Lower leg skin (tissue), 4 donors: ENCODE measurements at places on chromosomes 1 and 21.
A peak's percentile ranks its signal among the peaks of the same experiment; 100 is the strongest.

- no peak for DNase-seq
These were observed 4.4 kb upstream of the GBP4 start for GRCh38 chr1:89203166-89203565.

GRCh38 chr21:45414396-45415187, 9.6 kb downstream of the COL18A1 start:
- no peak for DNase-seq

DNA sequence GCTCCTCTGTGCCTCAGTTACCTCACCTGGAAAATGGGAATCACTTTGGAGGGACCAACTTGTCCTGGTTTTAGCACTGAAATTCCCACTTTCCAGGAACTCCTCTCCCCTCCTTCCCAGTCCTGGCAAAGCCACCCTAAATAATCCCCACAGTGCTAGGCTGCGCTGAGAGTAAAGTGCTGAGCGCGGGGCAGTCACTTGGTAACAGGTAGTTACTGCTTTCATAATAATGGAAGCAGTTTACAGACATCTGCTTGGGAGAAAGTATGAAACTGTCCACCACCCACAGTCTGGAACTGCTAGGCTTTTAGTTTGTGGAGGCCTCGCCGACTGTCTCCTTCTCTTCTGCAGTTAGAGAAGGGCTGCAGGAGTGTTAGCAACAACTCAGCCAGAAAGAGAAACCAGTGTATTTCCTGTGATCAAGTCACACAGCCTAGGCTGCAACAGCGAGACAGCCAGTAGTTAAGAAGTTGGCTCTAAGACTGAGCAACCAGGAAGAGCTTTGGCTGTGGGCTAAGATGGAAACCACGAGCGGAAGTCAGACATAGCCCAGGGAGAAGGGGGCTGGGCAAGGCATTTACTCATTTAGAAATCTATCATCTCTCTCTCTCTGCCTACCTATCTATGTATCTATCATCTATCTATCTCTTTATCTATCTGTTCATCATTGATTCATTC, 30.8 kb upstream of the ABCG1 start:
- DNase-seq: peak; percentile 47

- no peak for DNase-seq
These were observed 20.0 kb downstream of the CDC73 start for GRCh38 chr1:193141804-193142203.

DNA sequence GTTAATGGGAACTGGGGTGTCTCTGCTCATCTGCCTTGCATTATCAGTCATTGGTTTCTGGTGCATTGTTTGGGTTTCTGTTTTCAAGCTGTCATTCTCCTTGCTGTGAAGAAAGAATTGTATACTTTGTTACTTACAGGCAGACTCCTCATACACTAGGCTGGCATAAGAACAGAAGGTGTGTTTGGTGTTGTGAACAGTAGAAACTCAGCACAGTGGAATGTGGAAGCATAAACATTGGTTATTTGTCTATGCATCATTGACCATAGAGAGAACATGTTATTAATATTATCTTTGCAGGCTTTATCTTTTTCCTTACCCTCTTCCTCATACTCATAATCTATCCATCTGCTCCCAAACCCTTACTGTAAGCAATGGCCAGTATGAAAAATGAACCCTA, 18.2 kb downstream of the C1orf87 start:
- DNase-seq: no peak

DNA sequence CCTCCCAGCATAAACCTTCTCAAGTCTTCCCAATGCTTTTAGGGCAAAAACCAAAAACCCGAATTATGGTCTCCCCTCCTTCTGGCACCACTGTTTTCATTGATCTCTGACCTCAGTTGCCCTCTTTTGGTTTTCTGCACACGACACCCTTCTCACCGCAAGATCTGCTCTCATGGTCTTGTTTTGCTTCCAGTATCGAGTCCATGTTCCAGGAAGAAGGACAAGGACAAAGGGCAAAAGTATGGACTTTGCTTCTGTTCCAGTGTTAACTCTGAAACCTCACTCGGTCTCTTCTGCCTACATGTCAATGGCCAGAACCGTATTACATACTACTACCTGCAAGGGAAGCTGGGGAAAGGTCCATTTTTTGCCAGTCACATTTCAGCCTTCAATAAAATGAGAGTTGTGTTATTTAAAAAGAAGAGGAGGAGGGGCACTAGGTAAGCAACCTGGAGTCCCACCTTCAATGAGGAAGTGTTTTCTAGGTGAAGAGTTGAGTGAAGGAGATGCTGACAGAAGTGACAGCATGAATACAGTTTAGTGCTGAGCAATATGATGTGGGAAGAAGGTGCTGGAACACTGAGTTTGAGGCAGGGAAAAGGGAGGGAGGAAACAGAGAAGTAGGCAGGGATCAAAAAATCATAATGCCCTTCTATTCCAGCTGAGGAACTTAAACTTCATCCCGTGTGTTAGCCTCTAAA, 183.4 kb downstream of the FGGY start:
- no peak for DNase-seq

DNA sequence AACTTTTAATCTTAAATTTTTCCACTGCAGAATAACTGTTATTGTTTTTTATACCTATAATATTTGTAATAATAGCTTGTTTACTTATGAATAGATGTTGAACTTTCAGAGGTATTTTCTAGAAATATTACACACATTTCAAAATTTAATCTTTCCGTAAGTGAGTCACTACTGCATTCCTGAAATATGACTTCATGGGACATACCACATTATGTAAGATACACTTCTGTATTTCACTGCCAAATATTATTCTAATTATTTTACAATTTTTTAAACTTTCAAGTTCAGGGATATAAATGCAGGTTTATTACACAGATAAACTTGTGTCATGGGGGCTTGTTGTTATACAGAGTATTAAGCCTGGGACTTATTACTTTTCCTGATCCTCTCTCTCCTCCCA, 2220.5 kb downstream of the NCAM2 start:
- no peak for DNase-seq

DNA sequence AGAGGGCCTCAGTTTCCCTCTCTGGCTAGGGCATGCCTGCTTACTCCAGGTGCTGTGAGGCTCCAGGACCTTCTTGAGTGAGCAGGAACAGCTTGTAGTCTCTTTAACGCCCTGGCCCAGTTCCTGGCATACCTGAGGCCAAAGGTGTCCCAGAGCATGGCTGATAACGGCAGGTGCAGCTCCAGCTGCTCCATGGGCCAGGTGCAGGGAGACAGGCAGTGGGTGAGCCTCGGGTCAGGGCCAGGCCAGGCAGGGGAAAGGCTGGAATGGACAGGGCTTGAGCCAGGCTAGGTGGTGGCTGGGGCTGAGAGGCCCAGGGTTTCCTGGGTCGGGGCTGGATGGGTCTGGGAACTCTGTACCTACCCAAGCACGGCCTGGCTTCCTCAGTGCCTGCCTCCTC, 18.3 kb downstream of the EDN2 start:
- no peak for DNase-seq

- DNase-seq: no peak
These were observed 15.5 kb upstream of the SERINC2 start for GRCh38 chr1:31397360-31398095.

GRCh38 chr1:109658533-109659042, 2.7 kb downstream of the GSTM4 start:
- peak; percentile 37 for DNase-seq

DNA sequence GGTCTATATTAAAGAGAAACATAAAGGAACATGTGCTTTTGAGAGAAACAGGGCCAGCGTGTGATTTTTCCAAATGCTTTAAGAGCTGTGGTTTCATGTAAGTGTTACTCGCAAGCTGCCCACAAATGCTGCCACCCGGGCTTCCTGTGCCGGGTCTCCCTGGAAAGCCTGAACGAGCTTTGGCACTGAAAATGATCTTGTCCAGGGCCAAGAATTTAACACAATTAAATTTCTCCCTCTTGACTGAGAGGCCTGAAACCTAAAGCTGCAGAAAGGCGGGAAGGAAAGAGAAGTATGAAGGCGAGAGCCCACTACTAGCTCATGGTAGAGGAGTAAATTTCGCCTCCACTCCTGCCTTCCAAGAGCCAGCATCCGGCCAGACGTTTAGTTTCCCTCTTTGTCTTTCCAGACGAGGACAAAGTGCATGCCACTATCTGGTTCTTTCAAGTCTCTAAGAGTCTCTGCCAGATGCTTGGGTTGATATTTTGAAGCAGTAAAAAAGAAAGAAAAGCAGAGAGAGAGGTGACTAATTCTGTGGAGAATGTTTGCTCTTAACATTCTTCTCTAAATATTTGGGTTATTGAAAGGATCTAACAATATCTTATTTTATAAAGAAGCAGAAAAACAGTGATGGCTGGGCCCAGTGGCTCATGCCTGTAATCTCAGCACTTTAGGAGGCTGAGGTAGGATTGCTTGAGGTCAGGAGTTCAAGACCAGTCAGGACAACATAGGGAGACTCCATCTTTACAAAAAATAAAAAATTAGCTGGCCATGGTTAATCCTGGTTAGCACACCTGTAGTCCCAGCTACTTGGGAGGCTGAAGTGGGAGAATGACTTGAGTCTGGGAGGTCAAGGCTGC, 100.0 kb upstream of the HNRNPU start:
- no peak for DNase-seq

- no peak for DNase-seq
These were observed 41.8 kb downstream of the MIS18A start for GRCh38 chr21:32237021-32237420.

DNA sequence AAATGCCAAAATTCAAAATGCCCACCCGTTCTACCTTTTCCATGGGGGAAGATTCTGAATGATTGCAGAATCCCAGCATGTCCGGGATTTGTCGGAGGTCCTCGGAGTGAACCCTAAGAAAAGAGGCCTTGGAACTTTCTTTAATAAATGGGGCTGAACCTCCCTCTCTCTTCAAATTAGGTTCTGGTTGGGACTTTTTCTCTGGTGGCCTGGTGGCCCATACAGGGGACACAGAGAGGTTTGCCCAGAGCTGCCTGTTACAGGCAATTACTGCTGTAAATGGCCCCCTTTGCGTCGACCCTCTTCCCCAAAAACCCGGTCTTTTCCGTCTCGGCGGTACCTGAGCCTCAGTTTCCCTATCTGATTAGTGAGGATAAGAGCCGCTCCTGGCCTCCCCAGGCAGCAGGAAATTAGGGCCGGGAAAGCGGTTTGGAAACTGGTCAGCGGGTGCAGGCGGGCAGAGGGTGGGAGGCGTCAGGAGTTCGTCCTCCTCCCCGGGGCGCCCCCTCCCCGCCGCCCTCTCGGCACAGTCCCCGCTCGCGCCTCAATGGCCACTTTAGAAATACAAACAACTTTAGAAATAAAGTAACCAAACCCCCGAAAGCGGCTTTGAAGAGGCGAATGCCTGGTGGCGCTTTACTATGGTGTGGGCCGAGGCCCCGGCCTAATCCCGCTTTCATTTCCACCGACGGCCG, 15.6 kb downstream of the PAX7 start:
- no peak for DNase-seq

GRCh38 chr1:65911679-65912078, 119.0 kb downstream of the PDE4B start:
- no peak for DNase-seq

GRCh38 chr1:163063143-163063542, 6.0 kb upstream of the RGS4 start:
- DNase-seq: no peak

- no peak for DNase-seq
These were observed 36.0 kb downstream of the SIPA1L2 start for GRCh38 chr1:232593717-232594502.

GRCh38 chr1:55716610-55717009, 501.4 kb upstream of the USP24 start:
- no peak for DNase-seq

GRCh38 chr1:193070386-193070753, 11.0 kb downstream of the RO60 start:
- DNase-seq: no peak

GRCh38 chr1:1561801-1562470, 12.7 kb downstream of the SSU72 start:
- DNase-seq: no peak

- no peak for DNase-seq
These were observed 35.8 kb downstream of the PAX7 start for GRCh38 chr1:18666317-18666920.

GRCh38 chr1:154741741-154742495, 128.2 kb downstream of the KCNN3 start:
- DNase-seq: peak; percentile 80

- DNase-seq: no peak
These were observed 59.3 kb upstream of the PTGFRN start for GRCh38 chr1:116850436-116850835.

- no peak for DNase-seq
These were observed 391.4 kb downstream of the MRPL39 start for GRCh38 chr21:25215698-25216384.

GRCh38 chr21:26148071-26148839, 22.3 kb downstream of the APP start:
- DNase-seq: no peak

GRCh38 chr21:27068811-27069210, 101.9 kb upstream of the ADAMTS5 start:
- no peak for DNase-seq

DNA sequence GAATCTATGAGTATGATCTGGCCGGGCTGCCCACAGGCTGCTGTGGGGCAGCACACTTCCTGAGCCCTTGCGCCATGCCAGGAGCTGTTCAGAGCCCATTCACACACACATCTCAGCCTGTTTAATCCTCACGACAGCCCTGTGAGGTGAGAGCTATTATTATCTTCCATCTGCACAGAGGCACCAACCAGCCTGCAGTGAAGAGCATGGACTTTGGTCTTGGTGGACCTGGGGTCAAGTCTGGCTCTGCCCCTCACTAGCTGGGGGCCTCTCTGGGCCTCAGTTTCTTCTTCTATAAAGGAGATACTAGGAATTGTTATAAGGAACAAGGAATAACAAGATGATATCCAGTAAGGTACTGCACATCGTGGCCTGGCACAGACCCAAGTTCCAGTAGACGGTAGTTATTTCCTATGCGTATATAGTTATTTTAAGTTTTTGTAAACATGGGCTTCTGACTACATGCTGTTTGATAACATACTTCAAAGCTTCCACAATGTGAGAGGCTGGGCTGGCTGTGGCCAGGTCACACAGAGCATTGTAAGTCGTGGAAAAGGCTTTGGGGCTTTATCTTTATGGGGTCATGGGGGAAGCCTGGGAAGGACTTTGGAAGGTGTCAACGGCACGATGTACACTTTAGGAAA, 3.4 kb upstream of the PADI2 start:
- no peak for DNase-seq

GRCh38 chr1:6592441-6592840, 10.2 kb downstream of the KLHL21 start:
- DNase-seq: no peak

- DNase-seq: no peak
These were observed 77.7 kb downstream of the MRPL37 start for GRCh38 chr1:54277451-54278341.

DNA sequence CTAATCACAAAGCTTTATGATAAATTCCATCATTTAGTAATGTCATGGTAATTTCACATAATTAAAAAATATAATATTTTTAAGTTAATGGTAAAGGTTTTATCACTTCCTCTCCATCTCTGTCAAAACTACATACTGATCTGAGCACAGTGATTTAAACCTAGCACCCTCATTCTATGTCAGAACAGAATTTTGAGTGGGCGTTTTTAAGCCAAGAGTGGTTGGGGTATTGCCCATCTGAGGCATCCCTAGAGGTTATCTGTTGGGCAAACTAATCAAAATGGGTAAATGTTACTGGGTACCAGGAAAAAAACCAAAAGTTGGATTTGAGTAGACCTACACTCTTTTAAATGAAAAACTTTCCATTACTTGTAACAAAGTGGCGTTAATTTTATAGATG, 100.7 kb upstream of the GFI1 start:
- DNase-seq: no peak

GRCh38 chr1:206769304-206769731, 1.3 kb upstream of the IL19 start:
- no peak for DNase-seq

GRCh38 chr1:68442006-68442405, 7.7 kb downstream of the RPE65 start:
- DNase-seq: no peak
